ENCODE measurements at places on chromosomes 7 and 10.

DNA sequence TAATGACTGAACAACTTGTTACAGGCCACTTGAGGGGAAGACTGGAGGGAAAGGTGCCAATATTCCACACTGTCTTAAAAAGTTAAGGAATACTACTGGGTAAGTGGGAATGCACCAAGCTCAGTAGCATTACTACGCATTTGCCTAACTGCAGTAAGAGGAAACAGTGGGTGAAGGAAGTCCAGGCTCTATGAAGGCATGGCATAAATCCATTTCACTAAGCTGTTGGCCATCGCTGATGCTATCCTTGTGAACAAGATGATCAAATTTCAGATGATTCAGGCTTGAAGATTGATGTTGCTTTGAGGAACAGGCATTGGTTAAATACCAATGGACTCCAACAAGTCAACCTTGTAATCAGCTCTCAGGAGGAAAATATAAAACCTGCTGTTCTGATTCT lies 44.2 kb upstream of the TES start:
- no peak for DNase-seq

DNA sequence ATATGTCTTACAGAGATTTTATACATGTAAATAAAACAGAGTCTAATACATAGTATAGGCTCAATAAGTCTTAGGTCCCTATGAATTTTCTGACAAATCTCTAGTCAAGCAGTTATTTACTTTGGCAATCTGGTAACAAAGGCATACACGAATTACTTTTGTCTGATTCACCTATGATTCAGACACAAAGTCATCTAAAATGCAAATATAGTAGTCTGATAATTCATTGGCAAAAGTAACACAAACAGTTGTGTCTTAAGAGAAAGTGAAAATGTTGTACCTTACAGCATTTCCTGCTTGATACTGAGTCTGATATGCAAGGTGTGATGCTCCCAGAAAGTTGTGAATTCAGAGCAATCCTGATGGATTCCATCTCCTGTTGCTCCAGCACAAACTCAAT lies 209.4 kb upstream of the PRSS1 start:
- DNase-seq = no peak

DNA sequence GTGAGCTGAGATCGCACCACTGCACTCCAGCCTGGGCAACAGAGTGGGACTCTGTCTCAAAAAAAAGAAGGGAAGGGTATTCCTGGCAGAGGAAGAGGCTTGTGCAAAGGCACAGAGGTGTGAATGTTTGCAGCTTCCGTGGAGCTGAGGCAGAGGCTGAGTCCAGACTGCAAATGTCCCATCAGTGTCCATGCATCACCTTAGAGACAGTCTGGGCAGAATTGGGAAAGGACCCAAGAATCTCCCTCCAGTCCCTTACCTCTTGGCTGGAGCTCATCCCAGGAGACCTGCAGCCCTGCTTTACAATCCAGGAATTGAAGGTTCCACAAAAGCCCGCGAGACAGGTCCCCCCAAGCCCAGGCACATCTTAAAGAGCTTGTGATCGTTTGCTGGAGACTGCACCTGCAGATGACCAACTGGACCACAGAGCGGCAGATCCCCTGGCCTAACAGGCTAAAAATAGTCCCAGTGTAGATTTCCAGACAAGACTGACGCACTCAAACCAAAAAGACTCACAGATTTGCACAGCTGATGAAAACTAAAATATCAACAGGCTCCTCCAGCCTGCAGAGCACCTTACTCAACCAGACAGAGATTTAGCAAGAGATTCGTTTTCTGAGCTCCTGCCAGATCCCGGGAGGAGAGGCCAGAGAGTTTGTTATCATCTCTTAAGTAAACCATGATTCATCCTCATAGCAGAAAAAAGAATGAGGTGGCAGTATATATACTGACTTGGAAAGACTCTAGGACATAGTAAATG lies 22.9 kb upstream of the NANOS1 start:
- DNase-seq = peak; percentile 84

DNA sequence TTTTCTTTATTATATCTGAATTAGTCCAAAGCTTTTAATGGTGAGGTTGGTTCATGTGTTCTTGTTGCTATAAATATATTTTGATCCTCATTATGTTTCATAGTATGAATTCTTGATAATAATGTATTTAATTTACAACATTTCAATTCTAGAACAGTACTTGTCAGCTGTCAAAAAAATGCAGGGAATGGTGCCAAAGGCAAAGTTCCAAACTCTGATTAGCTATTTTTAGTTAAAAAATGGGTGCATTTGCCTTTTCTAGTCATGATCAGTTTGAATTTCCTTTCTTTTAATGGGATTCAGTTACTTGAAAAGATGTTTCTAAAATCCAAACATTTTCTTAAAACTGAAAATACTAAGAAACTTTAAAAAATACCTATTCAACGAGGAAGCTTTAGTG lies 49.6 kb downstream of the ANKIB1 start:
- DNase-seq = no peak

- DNase-seq = no peak
Measured at GRCh38 chr7:100546926-100547800, 8.2 kb downstream of the AGFG2 start.

DNA sequence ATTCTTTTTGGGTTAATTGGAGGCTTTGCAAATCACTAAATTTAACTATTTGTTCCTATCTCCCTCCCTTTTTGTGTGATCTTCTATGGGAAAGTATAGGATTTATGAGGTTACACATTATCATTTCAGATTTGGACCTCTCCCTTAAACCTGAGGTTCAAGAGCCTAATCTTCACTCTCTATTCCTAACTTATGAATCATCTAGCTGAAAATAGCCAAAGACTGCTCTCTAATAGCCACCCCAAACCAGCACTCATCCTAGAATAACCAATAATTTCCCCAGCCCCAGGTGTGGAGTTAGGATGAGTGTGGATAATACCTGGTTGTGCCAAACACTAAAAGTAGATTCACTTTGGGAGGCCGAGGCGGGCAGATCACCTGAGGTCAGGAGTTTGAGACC lies 499.2 kb downstream of the GFRA1 start:
- no peak for DNase-seq

DNA sequence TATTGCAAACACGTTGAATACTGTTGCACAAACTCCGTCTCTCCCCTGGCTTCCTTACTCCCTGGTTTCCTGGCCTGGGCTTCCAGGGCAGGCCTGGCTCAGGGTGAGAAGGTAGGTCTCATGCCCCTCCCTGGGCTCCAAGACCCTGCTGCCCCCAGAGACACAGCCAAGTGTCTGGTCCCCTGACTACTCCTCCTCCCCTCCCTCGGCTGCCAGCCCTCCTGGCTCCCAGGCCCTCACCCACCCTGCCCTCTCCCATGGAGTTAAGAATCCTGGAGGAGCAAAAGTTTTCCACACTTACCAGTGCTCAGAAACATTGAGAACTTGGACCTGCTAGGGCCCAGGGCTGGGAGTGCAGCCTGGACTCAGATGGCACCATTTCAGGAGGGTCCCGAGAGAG lies 47.2 kb upstream of the RABGEF1 start:
- DNase-seq = no peak

- no peak for DNase-seq
Measured at GRCh38 chr10:114616516-114616915, 41.6 kb downstream of the ABLIM1 start.

- DNase-seq = no peak
Measured at GRCh38 chr10:111072232-111072631, 4.6 kb upstream of the ADRA2A start.

DNA sequence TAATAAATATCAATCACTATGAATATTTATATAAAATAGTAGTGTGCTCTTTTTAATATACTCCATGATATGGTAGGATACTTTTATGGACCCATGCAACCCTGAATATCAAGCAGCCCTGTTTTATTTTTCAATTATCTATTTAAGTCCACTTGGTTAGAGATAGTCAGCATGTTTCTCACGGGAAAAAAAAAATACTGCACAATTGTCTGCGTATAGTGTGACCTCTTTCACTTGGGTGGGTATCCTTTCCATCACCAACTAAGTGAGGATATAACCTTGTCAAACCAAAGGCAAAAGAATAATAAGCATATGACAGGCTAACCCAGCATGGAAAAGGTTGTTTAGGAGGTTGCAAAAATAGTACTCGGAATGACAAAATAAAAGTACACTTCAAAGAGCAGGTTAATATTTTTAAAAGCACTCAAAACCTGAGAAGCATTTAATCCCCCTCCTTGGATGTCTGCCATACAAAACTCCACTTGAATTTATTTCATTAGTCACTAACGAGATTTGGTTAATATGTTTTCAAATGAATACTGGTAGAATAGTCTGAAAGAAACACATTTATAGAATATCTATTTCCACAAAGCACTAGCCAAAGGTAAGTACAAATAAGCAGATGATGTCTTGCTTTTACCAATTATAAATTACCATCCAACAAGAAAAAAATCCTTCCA lies 76.5 kb downstream of the IMMP2L start:
- DNase-seq = no peak

DNA sequence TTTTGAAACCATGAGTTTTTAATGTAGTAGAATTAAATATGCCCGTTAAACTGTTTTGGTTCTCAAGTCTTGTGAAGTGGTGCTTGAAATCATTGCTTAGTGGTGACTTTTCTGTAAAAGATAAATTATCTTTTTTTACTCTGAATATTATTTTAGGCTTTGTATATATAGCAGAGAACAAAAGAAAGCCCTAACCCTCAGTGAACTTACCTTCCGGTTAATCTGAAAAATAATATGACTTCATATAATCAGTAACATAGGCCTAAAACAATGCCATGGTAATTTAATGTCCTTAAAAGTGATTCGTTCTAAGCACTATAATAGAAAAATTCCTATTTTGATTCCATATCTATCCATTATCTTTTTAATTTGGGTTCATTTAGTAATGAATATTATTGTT lies 21.8 kb downstream of the AKAP9 start:
- no peak for DNase-seq

DNA sequence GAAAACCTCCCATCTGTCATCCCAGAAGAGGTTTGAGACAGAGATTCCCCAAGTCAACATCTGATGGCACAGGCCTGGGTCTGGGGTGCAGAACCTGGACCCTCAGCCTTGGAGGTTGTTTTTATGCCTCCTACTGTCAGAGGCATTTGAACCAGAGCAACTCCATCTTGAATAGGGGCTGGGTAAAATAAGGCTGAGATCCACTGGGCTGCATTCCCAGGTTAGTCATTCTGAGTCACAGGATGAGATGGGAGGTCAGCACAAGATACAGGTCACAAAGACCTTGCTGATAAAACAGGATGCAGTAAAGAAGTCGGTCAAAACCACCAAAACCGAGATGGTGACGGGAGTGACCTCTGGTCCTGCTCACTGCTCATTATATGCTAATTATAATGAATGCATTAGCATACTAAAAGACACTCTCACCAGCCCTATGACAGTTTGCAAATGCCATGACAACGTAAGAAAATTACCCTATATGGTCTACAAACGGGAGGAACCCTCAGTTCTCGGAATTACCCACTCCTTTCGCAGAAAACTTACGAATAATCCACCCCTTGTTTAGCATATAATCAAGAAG lies 92.0 kb downstream of the ITGA8 start:
- no peak for DNase-seq

DNA sequence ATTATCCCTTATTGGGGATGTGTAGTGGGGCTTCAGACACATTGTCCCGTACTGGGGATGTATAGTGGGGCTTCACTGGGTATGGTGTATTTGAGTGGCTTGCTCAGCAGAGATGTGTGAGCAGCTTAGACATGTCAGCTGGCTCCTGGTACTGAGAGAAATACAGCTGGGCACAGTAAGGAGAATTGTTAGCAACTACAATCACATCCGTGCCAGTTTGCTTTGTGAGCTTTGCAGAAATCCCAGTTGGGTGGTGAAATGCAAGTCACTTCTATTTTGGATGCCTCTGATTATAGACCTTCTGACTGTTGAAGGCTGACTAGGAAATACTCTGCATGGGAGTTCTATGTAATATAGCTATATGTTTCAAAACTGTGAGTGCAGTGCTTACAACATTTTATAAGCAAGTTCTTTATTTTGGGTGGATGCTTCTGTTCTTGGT lies 10.8 kb downstream of the CCNY start:
- no peak for DNase-seq

- DNase-seq = no peak
Measured at GRCh38 chr7:30983914-30984247, 20.1 kb downstream of the GHRHR start.

DNA sequence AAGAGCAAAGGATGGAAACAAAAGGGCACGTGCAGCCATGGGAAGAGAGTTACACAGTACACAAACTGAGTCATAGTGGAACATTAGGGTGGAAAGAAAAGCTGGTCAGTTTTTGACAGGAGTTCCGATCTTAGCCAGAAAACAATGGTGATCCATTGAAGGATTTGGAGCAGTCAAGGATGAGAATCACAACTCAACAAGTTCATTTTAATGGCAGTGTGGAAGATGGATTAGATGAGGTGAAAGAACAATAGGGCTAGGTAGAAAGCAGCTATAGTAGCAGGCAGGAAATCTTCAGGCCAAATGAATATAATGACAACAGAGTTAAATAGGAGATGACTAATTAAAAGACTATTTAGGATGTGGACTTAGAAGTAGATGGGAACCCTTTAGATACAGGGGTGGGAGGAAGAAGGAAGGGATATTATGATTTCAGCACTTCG lies 136.3 kb downstream of the DOCK4 start:
- no peak for DNase-seq

- DNase-seq = no peak
Measured at GRCh38 chr10:49375611-49376010, 20.3 kb downstream of the DRGX start.

- DNase-seq = no peak
Measured at GRCh38 chr10:123009105-123009820, 457 bp downstream of the ACADSB start.

GRCh38 chr7:11843113-11843765 lies 11.2 kb upstream of the THSD7A start:
- DNase-seq = no peak
